Right ventricle myocardium inferior (tissue), 1 donor: ENCODE measurements at places on chromosomes 5 and 9.

DNA sequence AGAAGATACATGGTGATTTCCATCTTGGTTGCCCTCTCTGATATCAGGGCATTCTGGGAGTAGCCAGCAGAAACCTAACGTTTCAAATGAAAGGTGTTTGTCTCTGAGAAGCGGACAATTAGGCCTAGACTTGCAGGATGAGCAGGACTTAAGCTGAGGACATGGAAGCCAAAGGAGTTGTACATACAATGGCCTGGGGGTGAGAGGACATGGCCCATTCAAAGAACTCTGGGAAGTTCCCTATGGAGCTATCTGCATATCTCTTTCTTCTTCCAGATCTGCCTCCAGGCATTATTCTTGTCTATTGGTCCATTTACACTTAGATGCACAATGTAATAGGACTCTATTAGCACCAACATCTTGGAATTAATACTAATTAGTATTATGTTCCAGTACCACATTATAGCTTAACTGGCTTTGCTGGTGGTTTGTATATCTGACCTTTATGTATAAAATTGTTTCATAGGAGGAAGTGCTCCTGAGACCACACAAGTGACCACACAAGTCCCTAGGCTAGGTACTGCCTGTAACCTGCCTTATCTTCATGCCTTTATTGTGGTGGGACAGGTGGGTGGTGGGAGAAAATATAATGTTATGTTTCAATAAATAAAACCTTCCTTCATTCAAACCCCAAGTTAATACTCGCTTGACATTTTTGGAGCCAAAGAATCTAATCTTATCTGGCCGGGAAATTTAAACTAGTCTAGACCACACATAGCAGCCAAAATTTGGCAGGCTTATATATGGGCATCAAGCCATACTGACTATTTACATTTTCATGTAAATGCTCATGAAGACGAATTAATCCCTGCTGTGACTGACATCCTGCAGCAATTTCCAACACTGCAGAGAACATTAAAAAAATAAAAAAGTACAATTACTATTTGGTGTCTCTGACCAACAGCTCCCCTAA, 52.1 kb upstream of the EQTN start:
- DNase-seq = no peak

- no peak for DNase-seq
Observed at GRCh38 chr9:16045651-16046280, 492.9 kb downstream of the CCDC171 start.

- no peak for DNase-seq
Observed at GRCh38 chr9:27791311-27791710, 218.0 kb upstream of the C9orf72 start.

- DNase-seq = no peak
Observed at GRCh38 chr9:6723881-6724420, 33.8 kb upstream of the KDM4C start.

- DNase-seq = no peak
Observed at GRCh38 chr5:151078490-151079262, 2.2 kb downstream of the TNIP1 start.

- no peak for DNase-seq
Observed at GRCh38 chr9:4769321-4770080, 23.2 kb upstream of the RCL1 start.

DNA sequence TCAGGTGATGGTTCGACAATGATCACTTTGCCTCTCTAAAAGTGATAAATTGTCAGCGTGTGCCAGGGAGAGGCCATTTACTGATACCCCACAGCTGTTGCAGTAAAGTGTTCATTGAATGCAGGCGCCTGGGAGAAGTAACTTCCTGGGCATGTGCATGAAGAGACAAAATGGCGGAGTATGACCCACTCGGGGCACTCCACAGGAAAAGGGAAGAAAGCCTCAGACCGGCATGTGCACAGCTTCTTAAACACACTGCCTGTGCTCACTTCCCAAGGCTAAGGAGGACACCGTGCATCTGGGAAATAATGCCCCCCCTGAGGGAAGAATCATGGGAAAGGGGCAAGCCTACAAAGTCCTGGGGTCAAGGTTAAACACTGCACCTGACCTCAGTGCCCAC, 329.5 kb downstream of the ICE1 start:
- no peak for DNase-seq

DNA sequence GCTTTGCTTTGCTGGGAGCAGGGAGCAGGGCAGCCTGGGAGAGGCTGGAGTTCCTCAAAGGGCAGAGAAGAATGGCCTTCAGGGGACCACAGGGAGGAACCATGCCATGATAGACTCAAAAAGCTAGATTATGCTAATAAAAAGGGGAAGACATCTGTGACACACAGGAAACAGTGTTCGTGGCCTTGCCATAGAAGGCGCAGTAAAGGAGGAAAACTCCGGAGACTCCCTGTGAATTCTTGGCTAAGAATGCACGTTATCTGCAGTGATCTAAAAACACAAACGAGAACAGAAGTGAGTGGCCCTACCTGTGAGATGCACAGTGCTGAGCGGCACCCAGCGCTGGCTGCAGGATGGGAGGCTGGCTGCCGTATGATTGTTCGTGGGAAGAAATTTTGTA, 15.9 kb upstream of the LTC4S start:
- DNase-seq = no peak

- no peak for DNase-seq
Observed at GRCh38 chr5:122707796-122708195, 67.1 kb upstream of the SNX2 start.

DNA sequence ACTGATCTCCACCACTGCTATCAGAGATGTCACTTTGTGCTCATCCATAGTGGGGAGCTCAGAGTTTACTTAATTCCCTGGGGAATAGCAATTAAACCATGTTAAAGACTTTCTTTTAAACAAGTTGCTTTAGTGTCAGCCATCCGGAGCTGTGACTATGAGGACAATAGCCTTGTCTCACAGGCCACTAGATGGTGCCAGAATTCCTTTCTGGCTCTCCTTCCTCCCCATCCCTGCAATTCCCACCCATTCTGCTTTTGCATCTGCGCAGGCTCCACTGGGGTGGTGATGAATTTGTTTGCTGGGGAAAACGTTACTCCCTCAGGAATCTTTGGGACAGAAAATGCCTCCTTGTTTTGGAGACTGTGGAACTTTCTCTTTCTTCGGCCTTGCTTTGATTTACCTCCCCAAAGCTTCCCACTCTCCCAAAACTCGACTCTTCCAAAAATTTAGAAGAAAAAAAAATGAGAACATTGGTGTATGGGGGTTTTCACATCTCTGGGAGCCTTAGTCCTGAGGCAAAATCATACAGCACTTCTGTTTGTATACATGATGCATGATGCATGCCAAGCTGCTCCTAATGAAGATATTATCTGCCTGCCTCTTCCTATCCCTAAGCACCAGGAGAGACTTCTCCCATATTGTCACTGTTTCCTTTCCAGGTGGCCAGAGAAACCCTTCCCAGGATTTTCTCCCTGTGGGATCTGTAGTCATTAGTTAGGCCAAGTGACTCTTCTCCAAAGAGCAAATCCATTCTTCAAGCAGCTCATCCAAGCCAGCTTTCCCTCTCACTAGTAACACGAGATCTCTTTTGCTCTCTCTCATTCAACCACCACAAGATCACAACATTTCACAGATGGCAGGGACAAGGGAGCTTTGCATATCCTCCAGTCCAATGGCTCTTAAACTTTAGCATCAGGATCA, 466.1 kb downstream of the TLR4 start:
- no peak for DNase-seq

DNA sequence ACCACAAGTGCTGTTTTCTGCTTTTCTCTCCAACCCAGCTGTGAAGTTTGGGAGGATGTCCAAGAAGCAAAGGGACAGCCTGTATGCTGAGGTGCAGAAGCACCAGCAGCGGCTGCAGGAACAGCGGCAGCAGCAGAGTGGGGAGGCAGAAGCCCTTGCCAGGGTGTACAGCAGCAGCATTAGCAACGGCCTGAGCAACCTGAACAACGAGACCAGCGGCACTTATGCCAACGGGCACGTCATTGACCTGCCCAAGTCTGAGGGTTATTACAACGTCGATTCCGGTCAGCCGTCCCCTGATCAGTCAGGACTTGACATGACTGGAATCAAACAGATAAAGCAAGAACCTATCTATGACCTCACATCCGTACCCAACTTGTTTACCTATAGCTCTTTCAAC, 145.2 kb downstream of the RORB start:
- DNase-seq = no peak

DNA sequence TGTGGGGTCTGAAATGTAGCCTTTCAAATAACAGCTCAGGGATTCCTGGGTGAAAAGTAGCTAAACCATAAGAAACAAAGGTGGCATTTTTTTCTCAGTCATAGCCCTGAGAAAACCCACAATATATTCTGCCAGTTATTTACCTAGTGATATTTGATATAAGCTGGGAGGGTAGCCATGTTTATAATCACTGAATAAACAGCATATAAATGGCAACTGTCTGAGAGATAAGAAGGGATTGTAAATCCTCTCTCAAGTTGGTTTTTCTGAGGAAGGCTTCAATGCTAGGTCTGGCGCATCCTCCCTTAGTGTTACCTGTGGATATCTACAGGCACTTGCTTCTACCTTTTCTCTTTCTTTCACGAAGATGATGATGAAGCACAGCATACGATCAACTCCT, 1080.5 kb upstream of the DMAC1 start:
- DNase-seq = no peak

DNA sequence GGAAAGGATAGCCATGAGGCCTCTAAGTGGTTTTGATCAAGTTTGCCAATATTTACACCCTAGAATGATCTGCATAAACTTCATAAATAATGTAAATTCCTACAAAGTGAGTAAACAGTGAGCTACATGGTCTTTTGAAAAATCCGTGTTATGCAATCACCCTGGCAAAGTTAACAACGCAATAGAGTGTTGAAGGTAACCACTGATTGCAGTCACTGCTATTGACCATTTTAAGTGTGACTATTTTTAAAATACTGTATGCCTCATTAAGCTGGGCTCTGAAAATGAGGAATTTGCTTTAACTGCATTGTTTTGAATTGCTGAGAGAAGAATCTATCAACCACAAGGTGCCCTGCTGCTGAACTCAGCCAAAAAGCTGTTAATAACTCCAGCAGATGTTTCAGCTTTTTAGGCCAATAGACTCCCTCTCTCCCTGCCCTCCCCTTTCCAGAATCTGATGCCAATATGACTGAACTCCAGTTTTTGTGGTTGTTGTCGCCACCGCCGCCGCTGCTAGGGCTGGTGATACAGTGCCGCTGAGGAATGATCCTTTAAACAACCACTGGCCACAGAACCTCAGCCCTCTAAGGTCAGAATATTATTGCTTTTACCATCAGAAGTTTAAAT, 35.3 kb upstream of the SMARCA2 start:
- peak; percentile 67 for DNase-seq

DNA sequence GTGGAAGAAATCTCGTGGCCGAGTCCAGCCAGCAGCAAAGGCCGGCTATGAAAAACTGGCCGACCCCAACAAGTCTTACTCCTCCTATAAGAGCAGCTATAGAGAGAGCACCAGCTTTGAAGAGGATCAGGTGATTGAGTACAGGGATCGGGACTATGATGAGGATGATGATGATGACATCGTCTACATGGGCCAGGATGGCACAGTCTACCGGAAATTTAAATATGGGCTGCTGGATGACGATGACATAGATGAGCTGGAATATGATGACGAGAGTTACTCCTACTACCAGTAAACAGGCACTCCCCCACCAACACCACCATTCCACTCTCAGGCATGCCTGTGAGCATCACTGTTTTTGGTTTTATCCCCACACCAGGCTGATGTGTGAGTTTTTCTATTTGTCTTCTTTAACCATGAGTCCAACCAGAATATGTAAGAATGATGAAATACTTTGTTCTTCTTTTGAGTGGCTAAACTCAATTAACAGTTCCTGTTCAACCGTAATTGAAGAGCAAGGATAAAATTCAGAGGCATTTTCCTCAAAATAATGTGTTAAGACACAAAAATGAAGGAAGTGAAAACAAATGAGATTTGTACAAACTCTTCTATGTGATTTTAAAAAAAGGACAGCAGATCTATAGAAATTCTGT, 35.5 kb downstream of the RFK start:
- no peak for DNase-seq

DNA sequence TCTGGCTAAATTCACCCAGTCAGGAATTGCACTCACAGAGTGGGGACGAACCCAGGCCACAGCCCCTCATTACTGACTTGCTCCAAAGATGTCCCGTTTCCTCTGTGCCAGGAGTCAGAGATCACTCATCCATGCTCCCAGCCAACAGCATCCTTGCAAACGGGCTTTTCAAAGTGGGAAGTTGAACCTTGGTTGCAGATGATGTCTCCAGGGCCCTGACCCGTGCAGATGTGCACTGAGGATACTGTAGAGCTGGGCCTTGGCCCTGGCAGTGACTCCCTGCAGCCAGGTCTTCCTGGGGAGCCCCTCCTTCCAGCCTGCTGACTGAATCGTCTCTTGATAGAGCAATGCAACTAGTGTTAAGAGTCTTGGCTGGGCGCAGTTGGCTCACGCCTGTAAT, 22.3 kb downstream of the TCF7 start:
- DNase-seq = no peak

- DNase-seq = no peak
Observed at GRCh38 chr9:115393976-115394775, 276.2 kb upstream of the TNC start.
